Urinary bladder (tissue), 4 donors: ENCODE measurements at places on chromosomes 2 and 18. TPM values are rescaled to one million over a fixed set of nuclear protein-coding genes. Genes with fewer than 3 reads are reported as not detected.

The SFTPB gene
- not detected for polyA plus RNA-seq

GRCh38 chr2:177983183-177983788 is 89.3 kb downstream of the PDE11A start:
- DNase-seq = no peak

DNA sequence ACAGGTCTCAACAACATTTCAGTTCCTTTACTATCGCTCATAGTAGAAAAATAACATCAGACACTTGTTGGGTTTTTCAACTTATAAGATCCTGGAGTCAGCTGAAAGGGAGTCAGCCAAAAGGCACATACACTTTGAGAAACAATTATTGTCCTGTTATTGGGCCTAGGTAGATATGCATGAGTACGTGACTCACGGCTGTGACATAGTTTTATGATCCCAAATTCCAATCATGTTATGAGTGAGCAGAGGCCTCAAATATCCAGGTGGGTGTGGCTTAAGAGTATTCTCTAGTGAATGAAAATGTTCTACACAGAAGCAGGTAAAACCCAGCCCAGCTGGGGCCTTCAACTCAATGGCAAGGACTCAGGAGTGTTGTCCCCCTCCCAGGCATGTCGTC is 27.2 kb downstream of the SERPINB8 start:
- no peak for DNase-seq

- DNase-seq = no peak
Measured at GRCh38 chr2:227655454-227655853, 11.2 kb upstream of the SCYGR5 start.

DNA sequence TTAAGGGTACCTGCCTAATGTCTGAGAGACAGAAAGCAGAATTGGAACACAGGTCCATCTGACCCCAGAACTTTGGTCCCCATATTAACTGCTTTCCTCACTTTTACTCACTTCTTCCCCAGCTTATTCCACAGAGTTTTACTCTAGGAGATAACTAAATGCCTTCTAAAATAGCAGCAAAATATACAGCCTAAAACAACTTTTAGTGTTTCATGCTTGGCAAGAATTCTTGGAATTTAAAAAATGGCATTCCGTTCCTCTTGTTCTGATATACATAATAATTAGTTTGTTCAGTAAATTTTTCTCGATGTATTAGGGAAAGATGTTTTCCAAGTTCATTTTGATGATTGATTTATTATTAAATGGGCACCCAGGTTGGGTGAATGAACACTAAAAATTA is 151.9 kb downstream of the FHOD3 start:
- DNase-seq = no peak

- no peak for DNase-seq
Measured at GRCh38 chr2:45567974-45568789, 42.9 kb downstream of the SRBD1 start.

- DNase-seq = no peak
Measured at GRCh38 chr2:231795525-231796327, 9.5 kb downstream of the COPS7B start.

GRCh38 chr2:112884869-112885505 is 26.0 kb upstream of the IL37 start:
- no peak for DNase-seq

DNA sequence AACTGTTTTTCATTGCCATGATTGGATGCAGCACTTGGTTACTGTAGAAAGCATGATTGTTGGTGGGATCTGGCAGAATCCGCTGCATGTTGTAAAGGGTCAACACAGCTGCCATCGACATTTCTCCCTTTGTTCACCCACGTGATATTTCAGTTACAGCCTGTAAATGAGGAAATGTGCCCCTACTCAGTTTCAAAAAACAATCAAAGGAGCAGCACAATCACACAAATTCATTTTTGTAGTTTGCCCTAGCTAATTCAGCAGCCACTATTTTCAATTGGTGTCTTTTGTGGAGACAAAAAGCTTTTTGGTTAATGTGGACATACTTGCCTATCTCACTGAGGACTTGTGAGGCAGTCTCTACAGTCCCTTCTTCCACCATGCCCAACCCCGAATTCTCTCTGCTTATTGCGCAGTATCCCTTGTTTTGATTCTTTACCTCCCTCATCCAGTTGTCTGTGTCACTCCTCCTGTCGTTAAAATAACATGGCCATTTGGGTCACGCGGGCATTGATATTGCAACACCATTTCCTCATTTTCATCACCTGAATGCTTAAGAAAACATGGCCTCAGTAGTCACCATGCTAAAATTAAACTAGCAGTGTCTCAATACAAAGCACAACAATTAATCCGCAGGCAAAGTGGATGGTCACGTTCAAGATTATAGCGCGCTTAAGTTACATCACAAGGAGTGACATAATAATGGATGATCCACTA is 6.4 kb upstream of the PROC start:
- DNase-seq = no peak

DNA sequence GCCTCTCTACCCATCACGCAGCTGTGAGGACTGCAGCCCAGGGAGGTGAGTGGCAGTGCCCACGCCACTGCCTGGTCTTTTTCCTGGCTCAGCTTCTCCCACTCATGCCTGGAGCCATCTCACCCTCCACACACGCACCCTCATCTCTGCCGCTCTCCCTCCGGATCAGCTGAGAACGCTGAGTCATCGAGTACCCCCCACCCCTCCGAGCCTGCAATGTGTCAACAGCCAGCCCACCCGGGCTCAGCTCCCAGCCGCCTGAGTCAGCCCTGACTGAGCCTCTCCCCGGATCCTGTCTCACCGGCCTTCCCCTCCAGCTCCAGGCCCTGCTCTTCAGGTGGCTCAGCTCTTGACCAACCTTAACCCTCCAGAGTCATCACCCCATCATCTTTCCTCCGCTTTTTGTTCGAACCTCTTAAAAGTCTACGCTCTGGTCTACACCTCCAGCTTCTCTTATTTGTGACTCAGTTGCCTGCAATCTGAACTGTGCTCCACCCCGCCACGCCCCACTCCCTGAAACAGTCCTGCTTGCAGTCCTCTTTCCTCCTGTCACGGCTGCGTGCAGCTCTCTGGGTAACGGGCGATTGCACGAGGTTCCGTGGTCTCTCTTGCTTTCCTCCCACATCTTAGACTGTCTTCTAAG is 94.4 kb upstream of the ASAP2 start:
- no peak for DNase-seq

DNA sequence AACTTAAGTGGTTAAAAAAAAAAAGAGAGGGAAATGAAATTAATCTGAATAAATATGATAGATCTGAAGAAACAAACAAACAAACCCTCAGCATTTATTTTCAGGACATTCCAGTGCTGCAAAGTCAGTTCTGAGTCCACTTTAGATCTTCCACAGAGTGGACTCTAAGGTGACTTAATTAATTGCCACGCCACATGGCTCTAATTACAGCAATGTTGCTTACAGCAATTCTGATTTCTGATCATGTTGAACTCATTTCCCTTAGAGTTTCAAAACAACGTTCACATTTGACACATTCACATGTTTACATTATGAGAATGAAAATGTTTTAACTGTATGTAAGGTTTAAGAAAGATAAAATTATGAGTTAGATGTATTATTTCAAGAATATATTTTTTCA is 38.6 kb upstream of the RASGRP3 start:
- DNase-seq = no peak

The NMUR1 gene
- polyA plus RNA-seq = 0.54 TPM

- DNase-seq = no peak
Measured at GRCh38 chr2:172248785-172249187, 146.1 kb upstream of the DLX2 start.

The ANKRD30BL gene
- polyA plus RNA-seq = not detected

DNA sequence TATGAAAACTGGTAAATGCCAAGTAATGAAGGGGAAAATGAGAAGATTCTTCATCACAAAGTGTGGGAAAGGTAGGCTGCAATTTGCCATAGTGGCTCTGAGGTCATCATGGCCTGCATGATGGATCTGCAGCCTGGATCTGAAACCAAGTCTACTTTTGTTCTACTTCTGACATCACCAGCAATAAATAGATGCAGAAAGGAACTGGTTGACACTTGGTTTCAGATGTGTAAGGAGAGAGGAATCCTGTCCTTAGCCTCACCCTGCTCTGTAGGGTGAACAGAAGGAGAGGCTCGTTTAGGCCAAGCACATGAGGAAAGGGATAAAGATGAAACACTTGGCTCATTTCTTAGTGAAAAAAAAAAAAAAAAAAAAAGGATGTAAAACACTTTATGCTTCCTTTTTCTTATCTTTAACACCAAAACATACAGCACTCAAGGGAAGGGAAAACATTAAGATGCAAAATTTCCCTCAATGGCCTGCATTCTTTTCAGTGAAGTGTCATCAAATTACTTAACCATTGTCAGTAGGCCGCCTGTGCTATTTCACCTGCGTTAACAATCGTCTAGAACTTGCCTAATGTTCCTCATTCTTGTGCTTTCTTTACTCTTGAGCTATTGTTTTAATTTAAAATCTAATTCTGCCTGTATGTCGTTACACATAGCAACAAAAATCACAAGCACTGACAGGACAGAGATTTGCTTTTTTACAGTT is 3.9 kb downstream of the NEB start:
- no peak for DNase-seq

The LAMA1 gene
- polyA plus RNA-seq = 0.54 TPM

GRCh38 chr2:20580690-20581437 is 70.0 kb downstream of the HS1BP3 start:
- DNase-seq = no peak

- DNase-seq = no peak
Measured at GRCh38 chr2:98519851-98520250, 75.2 kb downstream of the INPP4A start.

- DNase-seq = no peak
Measured at GRCh38 chr2:235843591-235844395, 324.4 kb downstream of the GBX2 start.

The IL1RL2 gene
- polyA plus RNA-seq = 0.33 TPM

The CERS6 gene
- 9.3 TPM for polyA plus RNA-seq

DNA sequence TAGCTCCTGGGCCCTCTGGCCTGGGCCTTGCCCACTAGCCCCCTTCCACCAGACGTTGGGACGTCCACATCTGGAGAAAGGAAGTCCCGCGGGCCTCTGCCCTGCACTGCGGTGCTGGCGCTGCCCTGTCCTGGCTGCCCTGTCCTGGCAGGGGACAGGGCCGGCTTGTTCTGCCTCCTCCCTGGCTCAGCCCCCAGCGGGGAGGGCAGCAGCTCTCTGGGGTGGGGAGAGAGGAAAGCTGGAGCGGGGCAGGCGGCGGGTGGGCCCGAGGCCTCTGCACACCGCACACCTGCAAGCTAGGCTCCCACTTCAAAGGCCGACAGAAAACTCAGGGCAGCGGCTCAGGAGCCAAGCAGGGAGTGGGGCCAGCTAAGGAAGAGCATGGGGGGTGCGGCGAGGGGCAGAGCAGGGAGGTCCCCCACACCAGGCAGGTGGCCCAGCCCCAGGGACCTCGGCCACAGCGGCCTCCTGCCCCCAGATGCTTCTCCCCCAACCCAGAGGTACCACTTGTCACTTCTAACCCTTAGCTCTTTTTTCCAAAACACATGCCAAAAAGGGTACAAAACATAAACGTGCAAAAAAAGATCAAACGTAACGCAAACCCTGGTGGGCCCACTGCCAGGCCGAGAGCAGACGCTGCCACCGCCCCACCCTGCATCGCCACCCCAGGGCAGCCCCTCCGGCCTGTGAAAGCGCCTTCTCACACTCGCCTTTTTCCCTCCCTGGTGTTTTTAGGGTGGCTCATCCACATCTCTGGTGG is 13.5 kb downstream of the SNED1 start:
- DNase-seq = no peak

The AKAIN1 gene
- 0.41 TPM for polyA plus RNA-seq

DNA sequence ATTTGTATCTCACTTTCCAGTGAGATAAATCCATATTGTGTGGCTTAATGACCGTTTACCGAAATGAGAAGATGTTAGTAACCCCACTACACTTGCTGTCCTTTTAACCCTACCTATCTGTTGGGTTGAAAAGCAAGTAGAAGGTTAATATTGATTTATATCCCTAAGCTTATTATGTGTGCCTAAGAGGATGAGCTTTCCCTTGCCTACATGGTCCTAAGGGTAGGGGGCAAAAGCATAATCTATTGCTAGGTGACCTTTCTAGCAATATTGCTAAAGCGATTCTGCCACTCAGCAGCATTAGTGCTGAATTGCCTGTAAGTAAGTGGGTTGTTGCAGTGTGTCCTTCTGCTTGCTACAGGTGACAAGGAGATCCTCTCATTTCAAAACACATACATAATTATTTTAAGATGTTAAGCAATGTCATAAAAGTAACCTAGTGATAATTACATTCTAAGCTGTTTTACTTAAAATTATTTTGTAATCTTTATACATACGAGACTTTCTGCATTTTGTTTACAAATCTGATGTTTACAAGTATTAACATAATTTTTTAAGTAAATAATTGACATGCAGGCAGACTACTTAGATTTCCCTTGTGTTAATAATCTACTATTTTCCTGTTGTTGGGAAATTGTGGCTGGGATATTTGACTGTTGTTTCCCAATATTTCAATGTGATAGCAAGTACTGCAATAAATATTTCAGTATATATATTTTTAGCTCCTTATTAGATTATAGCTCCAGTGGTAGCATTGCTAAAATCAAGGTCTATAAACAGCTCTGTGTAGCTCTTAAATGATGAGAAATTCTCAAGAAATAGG is 49.1 kb upstream of the CABYR start:
- DNase-seq = no peak

The TLX2 gene
- polyA plus RNA-seq = 0.51 TPM

DNA sequence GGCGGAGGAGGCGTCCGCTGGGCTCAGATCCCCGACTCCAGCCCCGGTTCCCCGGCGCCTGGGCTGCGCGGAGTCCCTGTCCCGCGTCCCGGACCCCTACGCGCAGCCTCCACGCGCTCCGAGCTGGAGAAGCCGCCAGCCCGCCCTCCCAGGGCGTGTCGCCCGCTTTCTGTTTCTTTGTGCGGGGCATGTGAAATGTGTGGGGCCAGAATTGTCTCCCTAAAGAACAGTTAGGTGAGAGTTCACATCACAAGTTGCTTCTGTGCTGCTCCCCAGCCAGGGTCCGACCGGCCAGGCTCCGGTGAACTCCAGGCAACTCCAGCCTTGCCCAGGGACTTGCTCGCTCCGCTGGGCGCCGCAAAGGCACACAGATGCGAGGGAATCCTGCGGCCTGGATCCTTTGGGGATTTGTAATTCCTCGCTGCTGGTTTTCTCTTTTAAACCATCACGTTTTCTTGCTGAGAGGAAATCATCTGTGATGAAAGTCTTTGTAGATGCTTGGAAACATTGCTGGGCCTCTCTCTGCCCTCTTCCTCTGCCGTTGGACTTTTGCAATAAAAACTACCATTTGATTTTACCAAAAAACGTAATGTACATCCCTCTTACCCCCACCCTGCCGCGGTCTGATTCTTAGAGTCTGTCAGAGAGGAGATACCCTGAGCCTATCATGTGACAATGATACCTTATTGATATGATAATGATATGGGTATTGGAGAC is 631 bp downstream of the GYPC start:
- DNase-seq = no peak

The ST6GAL2 gene
- 1.3 TPM for polyA plus RNA-seq

The KHK gene
- polyA plus RNA-seq = 6.8 TPM

- no peak for DNase-seq
Measured at GRCh38 chr2:125559186-125559585, 1096.8 kb upstream of the GYPC start.

The KRTCAP3 gene
- 12.7 TPM for polyA plus RNA-seq
